ENCODE measurements at places on chromosomes 5 and 9. TPM values are rescaled to one million over a fixed set of nuclear protein-coding genes. Genes with fewer than 3 reads are reported as not detected.

PPP1R2B gene
- not detected for total RNA-seq

FOXD4L4 gene
- not detected for total RNA-seq

RELL2 gene
- 32.4 TPM for total RNA-seq

NIM1K gene
- 0.86 TPM for total RNA-seq

HDHD3 gene
- 13.5 TPM for total RNA-seq

MAPK9 gene
- total RNA-seq = 43.4 TPM

SPATA31E1 gene
- not detected for total RNA-seq

LAMC3 gene
- 0.10 TPM for total RNA-seq

PCDH1 gene
- total RNA-seq = not detected

TRIM52 gene
- 10.4 TPM for total RNA-seq

PTCD2 gene
- total RNA-seq = 16.1 TPM
